ENCODE measurements at places on chromosomes 7 and 10. TPM values are rescaled to one million over a fixed set of nuclear protein-coding genes. Genes with fewer than 3 reads are reported as not detected.

DNA sequence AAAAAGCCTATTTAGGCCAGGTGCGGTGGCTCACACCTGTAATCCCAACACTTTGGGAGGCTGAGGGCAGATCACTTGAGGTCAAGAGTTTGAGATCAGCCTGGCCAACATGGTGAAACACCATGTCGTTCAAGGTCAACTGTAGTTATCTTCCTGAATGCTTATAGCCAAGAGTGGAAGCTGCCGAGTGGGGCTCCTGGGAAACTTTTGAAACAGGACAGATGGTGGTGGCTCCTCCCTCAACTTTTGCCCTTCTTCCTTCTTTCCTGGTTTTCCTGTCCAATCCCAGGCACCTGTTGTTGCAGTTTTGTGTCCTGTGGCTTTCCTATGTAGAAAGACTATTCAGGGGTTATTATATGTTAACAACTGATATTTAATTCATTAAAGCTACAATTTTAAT, 8.7 kb upstream of the PPIA start:
- DNase-seq, result no peak

- DNase-seq, result no peak
Measured at GRCh38 chr7:6015917-6016652, 7.0 kb downstream of the AIMP2 start.

DNA sequence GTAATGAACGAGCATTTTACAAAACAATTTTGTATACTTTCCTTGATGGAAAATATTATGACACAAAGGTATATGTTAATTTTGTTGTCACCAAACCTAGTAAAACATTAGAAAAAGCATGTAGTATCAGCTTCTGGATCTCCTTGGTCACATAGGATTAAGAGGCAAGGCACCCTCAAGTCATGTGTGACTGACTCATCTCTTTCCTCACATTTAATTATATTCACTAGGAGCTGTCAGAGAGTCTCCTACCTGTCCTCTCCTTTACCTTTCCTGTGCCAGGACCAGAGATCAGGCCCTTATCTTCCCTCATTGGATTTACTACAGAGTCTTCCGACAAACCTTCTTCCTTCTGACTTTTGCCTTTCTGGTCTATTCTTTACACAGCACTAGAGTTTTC, 111.3 kb upstream of the RPA3 start:
- no peak for DNase-seq

- DNase-seq, result no peak
Measured at GRCh38 chr10:60769406-60769805, 8.9 kb upstream of the CDK1 start.

GRCh38 chr7:126656165-126656564, 596.6 kb downstream of the GRM8 start:
- DNase-seq, result no peak

GRCh38 chr10:119634219-119634544, 17.0 kb upstream of the BAG3 start:
- no peak for DNase-seq

DNA sequence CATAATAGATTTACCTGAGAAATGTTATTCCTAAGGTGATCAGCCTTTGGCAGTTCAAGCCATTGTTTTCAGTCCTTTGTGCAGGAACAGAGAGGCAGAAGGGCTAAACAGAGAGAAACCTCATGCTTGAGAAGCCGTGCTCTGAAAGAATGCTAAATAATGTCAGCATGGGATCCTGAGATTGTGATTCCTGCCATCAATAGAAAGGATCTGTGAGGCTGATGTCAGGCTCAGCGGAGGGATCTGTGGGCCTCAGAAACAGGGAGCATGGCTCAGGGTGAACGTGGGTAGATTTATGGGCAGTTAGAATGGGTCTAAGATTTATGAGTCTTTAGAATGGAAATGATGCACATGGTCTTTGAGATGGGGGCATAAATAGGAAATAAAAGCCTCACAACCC, 439.2 kb upstream of the IGFBP3 start:
- DNase-seq, result no peak

ITPRID1 gene
- total RNA-seq, result not detected

Data from thoracic aorta (tissue), 2 donors.